ENCODE measurements at places on chromosomes 7 and 10.

- DNase-seq = no peak
Measured at GRCh38 chr7:139682136-139683013, 95.4 kb downstream of the HIPK2 start.

- no peak for DNase-seq
Measured at GRCh38 chr10:29849886-29850285, 209.5 kb downstream of the JCAD start.

GRCh38 chr7:1609023-1609422 is 39.2 kb upstream of the PSMG3 start:
- no peak for DNase-seq

DNA sequence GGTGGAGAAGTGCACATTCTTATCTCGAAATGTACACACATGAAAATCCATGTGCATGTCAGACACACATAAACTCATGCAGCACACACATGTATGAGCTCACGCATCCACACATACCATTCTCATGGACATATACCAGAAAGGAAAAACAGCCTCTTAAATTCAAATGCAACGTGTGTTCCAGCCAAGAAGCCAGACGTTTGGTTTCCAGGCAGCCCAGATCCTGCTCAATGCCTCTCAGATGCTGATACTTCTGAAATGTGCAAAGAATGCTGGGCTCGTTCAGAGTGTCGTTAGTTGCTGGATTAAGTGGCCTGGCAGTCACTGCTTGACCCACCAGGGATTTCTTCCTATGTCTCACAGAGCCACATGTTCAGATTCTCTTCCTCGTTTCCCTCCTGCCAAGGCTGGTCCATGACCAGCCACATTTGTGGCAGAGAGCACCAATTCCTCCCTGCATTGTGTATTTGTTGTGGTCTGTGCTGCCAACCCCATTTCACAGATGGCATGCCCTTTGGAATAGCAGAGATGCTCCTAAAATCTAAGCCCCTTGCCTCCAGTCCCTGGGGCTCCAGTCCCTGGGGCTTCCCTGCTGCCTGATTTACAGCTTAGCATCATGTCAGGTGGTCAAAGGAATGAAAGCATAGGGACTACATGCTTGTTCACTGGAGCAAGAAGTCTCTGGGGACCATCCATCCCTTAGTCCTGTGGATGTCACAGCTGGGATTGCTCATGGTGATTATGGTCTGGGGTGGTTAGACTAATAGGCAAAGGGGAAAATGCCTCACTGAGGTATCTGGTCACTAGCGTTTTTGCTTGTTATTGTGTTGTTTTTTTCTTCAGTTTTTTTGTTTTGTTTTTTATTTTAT is 426.6 kb downstream of the PLXNA4 start:
- no peak for DNase-seq

- no peak for DNase-seq
Measured at GRCh38 chr10:132381741-132382140, 15.3 kb upstream of the PWWP2B start.

- DNase-seq = no peak
Measured at GRCh38 chr10:79244841-79245504, 102.3 kb upstream of the PPIF start.

DNA sequence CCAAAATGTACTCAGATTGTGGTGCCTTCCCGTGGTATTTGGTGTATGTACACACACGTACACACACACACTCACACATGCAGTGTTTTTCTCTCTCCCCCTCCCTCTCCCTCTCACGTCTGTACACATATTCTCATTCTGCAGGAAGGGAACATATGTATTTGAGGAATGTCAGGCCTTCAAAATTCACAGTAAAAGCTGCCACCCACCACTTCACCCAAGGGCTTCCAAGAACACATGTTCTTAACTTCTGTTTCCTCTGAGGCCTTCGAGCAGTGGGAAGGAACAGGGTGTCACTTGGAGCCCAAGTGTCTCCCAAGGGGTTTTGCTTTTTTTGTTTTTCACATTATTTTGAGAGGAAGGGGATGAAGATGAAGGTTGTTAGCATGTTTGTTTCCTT is 198.9 kb downstream of the TCF7L2 start:
- no peak for DNase-seq

- DNase-seq = no peak
Measured at GRCh38 chr10:64159910-64160872, 639.0 kb downstream of the REEP3 start.

- no peak for DNase-seq
Measured at GRCh38 chr7:30313348-30313747, 29.0 kb downstream of the ZNRF2 start.

GRCh38 chr10:102111276-102111675 is 8.9 kb downstream of the LDB1 start:
- DNase-seq = no peak

GRCh38 chr10:5274795-5275194 is 78.2 kb downstream of the AKR1C4 start:
- no peak for DNase-seq

- no peak for DNase-seq
Measured at GRCh38 chr10:8130973-8131911, 76.8 kb downstream of the GATA3 start.

DNA sequence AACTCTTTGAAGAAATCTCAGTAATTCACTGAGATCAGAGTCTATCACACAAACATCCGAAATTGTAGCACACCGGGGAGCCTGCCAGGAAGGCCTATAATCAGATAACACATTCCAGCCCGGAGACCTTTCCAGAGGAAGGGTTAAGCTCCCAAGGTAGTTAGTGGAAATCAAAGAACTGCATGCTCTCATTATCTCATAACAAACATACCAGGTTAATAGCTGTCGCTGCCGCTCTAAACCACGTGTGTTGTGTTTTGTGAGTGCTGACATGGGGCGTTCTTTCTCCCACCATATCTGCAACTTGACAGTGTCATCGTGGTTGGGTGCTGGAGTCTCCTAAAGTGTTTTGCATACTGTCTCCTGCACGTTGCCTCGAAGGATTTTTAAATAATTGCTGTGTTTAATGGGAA is 120.7 kb upstream of the CARD11 start:
- DNase-seq = no peak

DNA sequence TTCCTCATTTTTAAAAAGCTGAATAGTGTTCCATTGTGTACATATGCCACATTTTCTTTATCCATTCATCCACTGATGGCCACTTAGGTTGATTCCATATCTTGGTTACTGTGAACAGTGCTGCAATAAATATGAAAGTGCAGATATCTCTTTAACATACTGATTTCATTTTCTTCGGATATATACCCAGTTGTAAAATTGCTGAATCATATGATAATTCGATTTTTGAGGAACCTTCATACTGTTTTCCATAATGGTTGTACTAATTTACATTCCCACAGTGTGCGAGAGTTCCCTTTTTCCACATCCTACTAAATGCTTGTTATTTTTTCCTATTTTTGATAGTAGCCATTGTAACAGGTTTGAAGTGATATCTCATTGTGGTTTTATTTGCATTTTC is 263.2 kb downstream of the STK31 start:
- DNase-seq = no peak

- DNase-seq = no peak
Measured at GRCh38 chr7:138500892-138501291, 40.8 kb downstream of the TRIM24 start.

GRCh38 chr10:7626283-7626682 is 40.5 kb downstream of the ITIH5 start:
- no peak for DNase-seq

- DNase-seq = no peak
Measured at GRCh38 chr7:27111751-27112277, 9.3 kb upstream of the HOXA2 start.

- no peak for DNase-seq
Measured at GRCh38 chr10:103171278-103171677, 21.8 kb downstream of the NT5C2 start.

DNA sequence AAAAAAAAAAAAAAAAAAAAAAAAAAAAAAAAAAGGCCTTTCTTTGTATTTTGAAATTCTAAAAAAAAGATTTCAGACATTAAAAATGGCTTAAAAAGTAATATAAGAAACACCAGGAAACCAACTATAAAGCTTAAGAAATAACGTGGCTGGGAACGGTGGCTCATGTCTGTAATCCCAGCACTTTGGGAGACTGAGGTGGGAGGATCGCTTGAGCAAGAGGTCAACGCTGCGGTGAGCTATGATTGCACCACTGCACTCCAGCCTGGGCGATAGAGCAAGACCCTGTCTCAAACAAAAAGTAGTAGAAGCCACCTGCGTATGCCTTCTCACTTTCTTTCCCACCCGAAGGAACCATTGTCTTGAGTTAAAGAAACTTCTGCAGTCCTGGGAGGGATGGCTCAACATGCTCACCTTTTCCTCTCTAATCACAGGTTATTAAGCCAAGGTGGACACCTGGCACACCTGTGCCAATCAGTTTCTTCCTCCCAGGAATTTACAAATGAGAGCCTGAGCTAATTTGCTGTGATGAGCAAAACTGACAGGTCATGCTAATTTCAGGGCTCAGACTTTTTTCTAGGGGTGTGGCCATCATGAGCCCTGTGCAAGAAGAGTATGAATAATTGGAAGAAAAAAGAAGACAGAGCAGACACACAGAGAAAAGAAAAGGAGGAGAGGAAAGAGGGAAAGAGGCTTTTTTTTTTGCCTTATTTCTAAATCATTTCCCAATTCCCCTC is 72.0 kb upstream of the PARD3 start:
- no peak for DNase-seq

GRCh38 chr10:133019651-133020050 is 68.1 kb upstream of the ADGRA1 start:
- DNase-seq = no peak

- peak; percentile 21 for DNase-seq
Measured at GRCh38 chr10:18378766-18379165, 238.5 kb downstream of the CACNB2 start.

- DNase-seq = no peak
Measured at GRCh38 chr7:20574784-20575720, 40.4 kb upstream of the ABCB5 start.

GRCh38 chr7:150570556-150571465 is 3.6 kb downstream of the GIMAP4 start:
- no peak for DNase-seq

DNA sequence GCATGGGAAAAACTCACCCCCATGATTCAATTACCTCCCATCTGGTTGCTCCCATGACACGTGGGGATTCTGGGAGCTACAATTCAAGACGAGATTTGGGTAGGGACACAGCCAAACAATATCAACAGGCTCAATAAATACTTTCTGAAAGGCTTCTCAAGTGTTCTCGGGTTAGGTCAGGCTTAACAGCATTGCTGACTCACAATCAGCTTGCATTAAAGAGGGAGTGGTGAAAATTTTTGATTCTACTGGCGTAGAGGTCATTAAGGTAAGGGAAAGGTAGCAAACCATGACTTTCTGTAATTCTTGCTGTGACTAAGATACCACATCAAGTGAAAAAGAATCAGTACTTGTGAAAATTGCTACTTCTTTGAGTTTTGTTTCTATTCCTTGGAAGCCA is 126.4 kb downstream of the JCAD start:
- no peak for DNase-seq

DNA sequence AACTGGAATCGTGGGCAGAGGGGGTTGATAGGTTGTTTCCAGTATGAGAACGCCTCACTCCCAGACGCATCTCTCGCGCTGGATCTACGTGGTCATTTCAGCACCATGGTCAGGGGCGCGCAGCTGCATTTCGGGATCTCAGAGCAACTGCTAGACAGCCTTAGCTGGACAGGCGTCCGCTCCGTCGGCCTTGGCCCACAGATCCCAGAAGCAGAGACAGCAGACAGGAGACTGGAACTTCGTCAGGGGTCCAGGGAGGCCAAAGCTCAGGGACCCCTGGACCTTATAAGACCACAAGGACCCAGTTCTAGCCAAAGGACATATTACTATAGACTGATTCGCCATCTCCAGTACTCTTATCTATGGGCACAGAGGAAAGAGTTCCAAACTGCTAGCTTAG is 5.3 kb downstream of the NEUROG3 start:
- no peak for DNase-seq

- DNase-seq = no peak
Measured at GRCh38 chr7:73507556-73507955, 14.5 kb downstream of the BAZ1B start.

DNA sequence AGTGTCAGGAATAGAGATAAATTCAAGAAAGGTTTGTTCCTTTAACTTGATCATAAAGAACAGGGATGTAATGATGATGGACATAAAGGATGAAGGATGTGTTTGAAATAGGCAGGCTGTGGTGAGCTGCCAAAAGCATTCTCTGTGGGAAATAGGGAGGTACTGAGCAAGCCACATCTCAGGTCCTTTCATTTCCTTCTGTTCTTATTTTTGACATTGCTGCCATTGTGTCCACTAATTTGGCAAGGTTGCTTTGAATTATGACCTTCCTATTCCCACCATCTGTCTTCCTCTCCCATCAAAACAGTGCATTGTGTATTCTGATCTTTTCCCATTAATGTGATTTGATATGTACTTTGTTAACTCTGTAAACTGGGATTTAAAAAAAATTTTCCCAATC is 9.4 kb downstream of the SCRN1 start:
- DNase-seq = no peak

- DNase-seq = no peak
Measured at GRCh38 chr7:18754766-18755165, 259.2 kb downstream of the HDAC9 start.

- DNase-seq = peak; percentile 78
Measured at GRCh38 chr7:134891262-134891695, 95.0 kb upstream of the AGBL3 start.

DNA sequence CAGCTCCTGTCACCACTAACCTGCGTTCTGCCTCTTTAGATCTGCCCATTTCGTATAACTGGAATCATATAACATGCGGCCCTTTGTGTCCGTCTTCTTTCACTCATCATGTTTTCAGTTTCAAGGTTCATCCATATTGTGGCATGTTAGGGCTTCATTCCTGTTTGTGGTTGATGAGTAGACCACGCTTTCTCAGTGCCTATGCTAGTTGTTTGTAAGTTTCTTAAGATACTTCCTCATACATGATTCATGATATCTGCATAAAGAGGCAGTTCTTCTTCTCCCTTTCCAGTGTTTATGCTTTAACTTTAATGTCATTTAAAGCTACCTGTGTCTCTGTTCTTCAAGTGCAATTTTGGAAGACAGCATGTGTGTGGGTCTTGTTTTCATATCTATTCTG is 79.5 kb upstream of the FAM20C start:
- DNase-seq = no peak

DNA sequence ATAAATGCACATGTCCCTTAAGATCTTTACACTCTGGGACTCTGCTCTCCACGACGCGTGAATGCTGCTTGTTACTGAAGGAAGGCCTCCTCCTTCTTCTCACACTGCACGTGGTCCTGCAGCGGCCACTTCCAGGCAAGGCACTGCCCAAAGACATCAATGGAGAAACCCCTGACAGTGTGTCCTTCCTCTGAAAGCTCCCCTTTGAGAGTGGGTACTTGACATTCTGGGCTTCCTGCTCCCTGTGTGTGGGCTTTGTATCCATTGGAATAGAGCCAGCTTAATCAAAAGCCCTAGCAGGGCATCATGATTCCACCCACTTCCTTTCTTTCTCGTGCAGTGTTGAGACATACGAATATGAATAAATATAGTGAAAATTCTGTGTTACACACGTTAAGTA is 69.7 kb upstream of the STK17A start:
- DNase-seq = no peak

- DNase-seq = peak; percentile 27
Measured at GRCh38 chr7:127666602-127667001, 14.6 kb downstream of the SND1 start.

Measured in prostate gland (tissue), 2 donors.